HTR-8/SVneo (cell line): ENCODE measurements at places on chromosomes 12 and 14.

DNA sequence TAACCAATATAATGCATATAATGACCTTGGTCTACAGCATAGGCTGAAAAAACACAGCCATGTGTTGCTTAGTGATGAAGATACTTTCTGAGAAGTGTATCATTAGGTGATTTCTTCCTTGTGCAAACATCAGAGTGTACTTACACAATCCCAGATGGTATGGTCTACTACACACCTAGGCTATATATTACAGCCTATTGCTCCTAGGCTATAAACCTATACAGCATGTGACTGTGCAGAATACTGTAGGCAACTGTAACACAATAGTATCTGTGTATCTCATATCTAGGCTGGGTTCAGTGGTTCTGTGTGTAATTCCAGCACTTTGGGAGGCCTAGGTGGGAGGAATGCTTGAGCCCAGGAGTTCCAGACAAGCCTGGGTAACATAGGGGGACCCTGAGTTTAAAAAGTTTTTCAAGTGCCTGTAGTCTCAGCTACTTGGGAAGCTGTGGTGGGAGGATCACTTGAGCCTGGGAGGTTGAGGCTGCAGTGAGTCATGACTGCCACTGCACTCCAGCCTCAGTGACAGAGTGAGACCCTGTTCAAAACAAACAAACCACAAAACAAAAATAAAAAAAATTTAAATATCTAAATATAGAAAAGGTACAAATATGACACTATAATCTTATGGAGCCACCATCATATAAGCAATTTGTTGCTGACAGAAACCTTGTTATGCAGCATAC is 66.6 kb downstream of the GRIP1 start:
- DNase-seq, result no peak

- DNase-seq, result no peak
Observed at GRCh38 chr14:97137705-97138104, 340.5 kb downstream of the VRK1 start.

- DNase-seq, result peak; percentile 35
Observed at GRCh38 chr12:104877103-104877705, 80.9 kb downstream of the SLC41A2 start.

- no peak for DNase-seq
Observed at GRCh38 chr12:54175200-54175963, 13.4 kb downstream of the SMUG1 start.

DNA sequence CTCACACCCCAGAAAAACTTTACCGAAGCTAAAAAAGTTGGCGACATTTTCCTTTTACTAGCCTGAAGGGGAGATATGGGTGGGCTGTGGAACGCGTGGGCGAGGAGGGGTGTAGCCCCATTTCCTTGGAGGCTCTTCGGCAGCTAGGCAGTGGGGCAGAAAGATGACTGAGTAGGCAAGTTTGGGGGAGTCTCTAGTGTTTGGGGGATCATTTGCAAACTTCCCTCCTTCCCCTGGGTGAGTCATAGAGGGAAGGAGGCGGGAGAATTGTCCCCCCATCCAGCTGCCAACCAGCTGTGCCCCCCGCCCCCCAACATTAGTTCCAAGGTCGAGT is 2.3 kb downstream of the GLI1 start:
- peak; percentile 34 for DNase-seq

- no peak for DNase-seq
Observed at GRCh38 chr12:124758266-124759220, 105.1 kb downstream of the SCARB1 start.
